ENCODE measurements at places on chromosomes 16 and 17. TPM values are rescaled to one million over a fixed set of nuclear protein-coding genes. Genes with fewer than 3 reads are reported as not detected.

The PRSS53 gene
- 1.3 TPM for total RNA-seq

The TBC1D3E gene
- total RNA-seq = not detected

The TAF1C gene
- 14.9 TPM for total RNA-seq

The TP53TG3C gene
- not detected for total RNA-seq

The PAFAH1B1 gene
- total RNA-seq = 66.1 TPM

The ZP2 gene
- total RNA-seq = not detected

The TMEM92 gene
- total RNA-seq = 0.43 TPM

The RHBDL1 gene
- total RNA-seq = 1.00 TPM

The RRAD gene
- 0.51 TPM for total RNA-seq

The KRTAP17-1 gene
- total RNA-seq = not detected

The PRRT2 gene
- 0.93 TPM for total RNA-seq

The CDH16 gene
- total RNA-seq = not detected

The HBM gene
- not detected for total RNA-seq

The VMP1 gene
- total RNA-seq = 158 TPM

The CSH1 gene
- not detected for total RNA-seq

The AATK gene
- total RNA-seq = 24.9 TPM

The PDILT gene
- not detected for total RNA-seq

The MFSD11 gene
- total RNA-seq = 11.2 TPM

The SDK2 gene
- 0.16 TPM for total RNA-seq

The MMP2 gene
- 11.5 TPM for total RNA-seq

The GFAP gene
- 0.28 TPM for total RNA-seq

The NPIPA8 gene
- 0.55 TPM for total RNA-seq

The ITGB3 gene
- total RNA-seq = 0.43 TPM

The ELOB gene
- 69.9 TPM for total RNA-seq

The CENPN gene
- total RNA-seq = 2.6 TPM

The CIITA gene
- total RNA-seq = 1.8 TPM

The TBC1D3I gene
- not detected for total RNA-seq

The PRAC1 gene
- not detected for total RNA-seq

The MT1H gene
- 12.0 TPM for total RNA-seq
